Pulmonary artery endothelial cell (primary cell): ENCODE measurements at places on chromosomes 2 and 18. TPM values are rescaled to one million over a fixed set of nuclear protein-coding genes. Genes with fewer than 3 reads are reported as not detected.

The ST8SIA5 gene
- not detected in 2 replicates for total RNA-seq

The TNFAIP6 gene
- total RNA-seq, result not detected in 2 replicates

The SERPINB7 gene
- total RNA-seq, result not detected in 2 replicates

The RNF25 gene
- total RNA-seq, result 31.6 and 43.2 TPM in 2 replicates

The VWC2L gene
- total RNA-seq, result not detected in 2 replicates

The EVX2 gene
- not detected in 2 replicates for total RNA-seq

The PNKD gene
- 18.0 and 20.1 TPM in 2 replicates for total RNA-seq

The AFF3 gene
- total RNA-seq, result under 0.01 TPM in 1 of 2 replicates, not detected in the other

The LIPG gene
- total RNA-seq, result 21.3 and 57.5 TPM in 2 replicates

The ADAM23 gene
- 5.1 and 15.3 TPM in 2 replicates for total RNA-seq

The RNF144A gene
- total RNA-seq, result 2.5 and 5.3 TPM in 2 replicates

The REEP1 gene
- 0.25 and 0.26 TPM in 2 replicates for total RNA-seq

The MATN3 gene
- 0.95 and 1.1 TPM in 2 replicates for total RNA-seq

The GRB14 gene
- total RNA-seq, result 3.9 and 4.3 TPM in 2 replicates

The SATB2 gene
- total RNA-seq, result 1.3 and 2.0 TPM in 2 replicates

The CNDP1 gene
- total RNA-seq, result not detected in 2 replicates

The RNF152 gene
- total RNA-seq, result 46.2 and 76.5 TPM in 2 replicates

The RIT2 gene
- total RNA-seq, result not detected in 2 replicates

The M1AP gene
- not detected in 2 replicates for total RNA-seq

The COL4A3 gene
- total RNA-seq, result 0.04 and 0.26 TPM in 2 replicates

The ATP6V1C2 gene
- total RNA-seq, result 0.04 TPM in 1 of 2 replicates, not detected in the other

The BOLL gene
- not detected in 2 replicates for total RNA-seq

The PID1 gene
- total RNA-seq, result 0.11 TPM in 1 of 2 replicates, not detected in the other

The CD302 gene
- 7.5 and 11.6 TPM in 2 replicates for total RNA-seq

The DCDC2C gene
- total RNA-seq, result not detected in 2 replicates

The SMARCAL1 gene
- total RNA-seq, result 11.0 and 13.2 TPM in 2 replicates

The FBXO15 gene
- 0.18 TPM in 1 of 2 replicates, not detected in the other for total RNA-seq

The DHX57 gene
- 23.5 and 24.3 TPM in 2 replicates for total RNA-seq

The GIGYF2 gene
- total RNA-seq, result 53.0 and 65.4 TPM in 2 replicates

The GULP1 gene
- 29.9 and 32.2 TPM in 2 replicates for total RNA-seq

The GALR1 gene
- total RNA-seq, result not detected in 2 replicates

The SKOR2 gene
- not detected in 2 replicates for total RNA-seq

The NTSR2 gene
- not detected in 2 replicates for total RNA-seq

The VIL1 gene
- total RNA-seq, result not detected in 2 replicates

The POTEC gene
- not detected in 2 replicates for total RNA-seq

The KLHL29 gene
- total RNA-seq, result 4.2 and 5.6 TPM in 2 replicates

The FNDC4 gene
- total RNA-seq, result 35.0 and 47.0 TPM in 2 replicates

The GCKR gene
- total RNA-seq, result 7.5 and 7.8 TPM in 2 replicates

The GATA6 gene
- total RNA-seq, result 10.5 and 11.9 TPM in 2 replicates

The MAP3K19 gene
- total RNA-seq, result not detected in 2 replicates

The FOXI3 gene
- total RNA-seq, result not detected in 2 replicates

The GPR39 gene
- total RNA-seq, result 0.04 TPM in 1 of 2 replicates, not detected in the other

The STARD6 gene
- total RNA-seq, result 0.33 TPM in 1 of 2 replicates, not detected in the other

The RTTN gene
- total RNA-seq, result 10.6 and 18.9 TPM in 2 replicates

The RAX gene
- total RNA-seq, result not detected in 2 replicates

The REG1B gene
- not detected in 2 replicates for total RNA-seq

The MYCN gene
- 0.46 and 3.1 TPM in 2 replicates for total RNA-seq

The GPR155 gene
- total RNA-seq, result 1.9 and 2.3 TPM in 2 replicates

The SMYD5 gene
- 15.0 and 19.8 TPM in 2 replicates for total RNA-seq

The MTA3 gene
- 22.4 and 24.0 TPM in 2 replicates for total RNA-seq

The LOXHD1 gene
- total RNA-seq, result not detected in 2 replicates
